Lower lobe of right lung (tissue), 2 donors: ENCODE measurements at places on chromosomes 5 and 9. TPM values are rescaled to one million over a fixed set of nuclear protein-coding genes. Genes with fewer than 3 reads are reported as not detected.

- DNase-seq: no peak
Measured at GRCh38 chr9:128022886-128023285, 42.1 kb upstream of the EEIG1 start.

- no peak for DNase-seq
Measured at GRCh38 chr5:110096419-110096818, 406.7 kb downstream of the MAN2A1 start.

DNA sequence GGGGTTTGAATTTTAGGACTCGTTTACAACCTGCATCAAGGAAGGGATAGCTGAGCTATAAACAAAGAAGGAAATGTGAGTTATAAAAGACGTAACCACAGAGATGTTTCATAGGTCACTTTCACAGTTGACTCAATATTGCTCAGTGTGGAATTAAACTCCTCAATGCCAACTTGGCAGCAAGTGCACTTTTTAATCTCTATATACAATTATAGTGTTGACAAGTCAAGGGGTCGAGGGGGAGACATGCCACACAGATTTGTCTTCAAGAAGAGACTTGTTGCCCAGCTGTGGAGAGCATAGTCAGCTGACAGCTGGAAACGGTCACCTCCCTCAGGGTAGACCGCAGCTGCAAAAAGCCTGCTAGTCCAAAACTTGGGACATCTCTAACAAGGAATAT, 163.4 kb upstream of the DMAC1 start:
- DNase-seq: no peak

DNA sequence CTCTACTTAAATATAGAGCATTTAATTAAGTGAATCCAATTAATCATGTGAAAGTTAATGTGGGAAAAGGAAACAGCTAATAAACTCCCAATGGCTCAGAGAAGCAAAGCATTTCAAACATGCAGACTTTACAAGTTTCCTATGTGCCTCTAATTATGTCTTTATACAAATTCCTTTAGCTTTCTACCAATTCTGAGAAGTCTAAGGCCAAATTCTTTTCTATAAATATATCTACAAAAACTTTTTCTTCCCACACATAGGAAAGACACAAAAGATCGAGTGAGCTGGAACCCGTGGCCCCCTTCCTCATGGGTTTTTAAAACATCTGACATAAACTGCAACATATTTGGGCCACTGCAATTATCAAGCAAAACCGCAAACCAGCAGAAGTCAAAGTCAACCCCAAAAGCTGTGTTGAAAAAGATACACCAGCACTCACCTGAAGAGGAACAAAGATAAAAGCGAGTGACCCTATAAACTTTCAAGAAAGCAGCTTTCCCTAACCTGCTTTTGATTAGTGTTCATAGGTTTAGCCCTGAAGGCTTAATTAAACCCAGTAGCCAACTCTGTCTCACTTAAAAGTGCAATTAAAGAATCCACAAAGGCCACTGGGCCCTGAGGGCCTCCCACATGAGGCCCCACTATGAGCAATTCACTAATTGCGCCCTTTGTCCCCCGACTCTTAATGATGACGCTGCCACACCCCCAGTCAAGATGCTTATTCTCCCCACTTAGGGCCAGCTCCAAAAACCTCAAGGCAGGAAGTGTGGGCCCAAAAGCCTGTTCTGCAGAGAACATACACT, 12.1 kb downstream of the SEMA5A start:
- DNase-seq: no peak

DNA sequence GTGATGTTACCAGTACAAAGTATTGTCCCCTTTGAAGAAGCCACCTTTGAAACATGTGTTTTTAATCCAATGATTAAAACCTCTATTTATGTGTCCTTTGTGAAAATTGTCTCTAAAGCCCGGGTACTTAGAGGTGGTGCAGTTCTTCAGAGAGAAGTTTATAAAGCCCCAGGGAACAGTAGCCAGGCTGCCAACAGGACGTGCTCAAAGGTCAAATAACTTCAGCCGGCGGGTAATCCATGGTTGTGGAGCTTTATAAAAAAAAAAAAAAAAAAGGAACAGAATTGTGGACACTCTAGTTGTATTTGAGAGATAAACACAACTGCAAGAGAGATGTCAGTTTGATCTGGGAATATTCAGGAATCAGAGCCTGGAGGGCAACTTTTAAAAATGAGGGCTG, 57.9 kb upstream of the CTNND2 start:
- no peak for DNase-seq

DNA sequence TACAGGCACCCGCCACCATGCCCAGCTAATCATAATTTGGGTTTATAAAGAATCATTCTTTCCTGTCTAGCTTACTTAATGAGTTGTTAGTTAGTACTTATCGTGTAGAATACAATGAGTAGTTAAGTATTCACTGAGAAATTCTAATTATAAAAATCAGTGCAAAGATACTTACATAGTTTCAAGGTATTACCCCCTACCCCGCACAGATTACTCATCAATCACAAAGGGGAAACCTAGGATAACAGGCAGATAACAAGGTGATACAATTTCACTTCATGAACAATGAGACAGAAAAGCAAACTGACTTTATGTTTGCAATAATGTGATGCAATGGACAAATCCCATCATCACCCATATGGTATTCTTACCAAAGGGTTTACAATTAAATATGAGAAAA, 109.6 kb downstream of the FAM174A start:
- no peak for DNase-seq

CDC37L1 gene
- total RNA-seq: 14.3 TPM

PRRC2B gene
- total RNA-seq: 170 TPM
